ENCODE measurements at places on chromosomes 13 and 19. TPM values are rescaled to one million over a fixed set of nuclear protein-coding genes. Genes with fewer than 3 reads are reported as not detected.

DNA sequence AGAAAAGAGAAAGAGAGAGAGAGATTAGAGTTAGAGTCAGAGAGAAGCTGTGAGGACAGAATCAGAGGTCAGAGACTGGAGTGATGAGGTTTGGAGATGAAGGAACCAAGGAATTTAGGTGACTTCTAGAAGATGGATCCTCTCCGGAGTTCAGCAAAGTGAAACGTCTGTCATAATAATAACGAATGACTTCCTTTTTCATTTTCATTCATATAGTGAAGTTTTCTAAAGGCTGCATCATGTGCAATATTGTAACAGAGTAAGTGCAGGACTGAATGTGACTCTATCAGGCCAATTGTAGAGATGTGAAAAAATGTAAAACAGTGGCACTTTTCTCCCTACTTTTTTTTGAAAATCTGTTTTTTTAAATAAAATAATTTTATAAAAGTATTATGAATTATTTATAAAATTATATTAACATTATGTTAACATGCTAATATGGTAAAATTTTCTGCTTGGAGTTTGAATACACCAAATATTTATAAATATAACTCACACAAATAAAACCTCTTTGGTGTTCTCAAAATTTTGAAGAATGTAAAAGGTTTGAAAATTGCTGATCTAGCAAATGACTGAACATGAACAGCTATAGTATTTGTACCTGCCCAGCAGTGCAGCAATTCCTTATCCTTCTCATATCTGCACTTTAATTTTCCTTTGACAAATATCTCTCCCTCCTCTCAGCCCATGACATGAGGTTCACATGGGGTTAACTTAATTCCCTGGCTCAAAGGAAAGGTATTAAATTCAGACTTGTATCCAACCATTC, 4.2 kb upstream of the TNFSF11 start:
- no peak for DNase-seq

DNA sequence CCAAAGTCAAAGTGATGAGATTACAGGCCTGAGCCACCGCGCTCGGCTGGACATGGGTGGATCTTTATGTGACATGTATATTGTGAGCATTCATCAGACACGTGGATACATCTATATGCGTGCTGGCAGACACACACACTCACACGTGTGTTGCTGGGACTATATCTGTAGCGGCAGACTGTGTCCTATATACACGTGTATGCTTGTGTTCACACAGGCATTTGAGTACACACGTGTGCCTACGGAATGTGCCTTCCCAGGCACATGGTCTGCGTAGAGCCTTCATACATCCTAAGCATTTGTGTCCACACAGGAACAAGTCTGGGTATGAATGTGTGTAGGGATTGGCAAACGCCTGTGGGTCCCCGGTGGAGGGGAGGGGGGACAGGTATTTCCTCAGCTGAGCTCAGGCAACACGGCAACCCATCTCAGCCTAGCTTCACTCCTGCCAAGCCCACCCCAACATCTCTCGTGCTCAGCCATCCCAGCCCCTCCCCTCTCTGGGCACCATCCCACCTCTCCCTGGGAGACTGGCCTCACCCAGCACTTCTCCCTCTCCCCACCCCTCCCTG, 2.6 kb downstream of the UNC13A start:
- DNase-seq = no peak

- no peak for DNase-seq
These were observed 55.8 kb downstream of the ZNF254 start for GRCh38 chr19:24142771-24143170.

GRCh38 chr13:29849731-29850212, 645 bp downstream of the UBL3 start:
- DNase-seq = peak; percentile 82

DNA sequence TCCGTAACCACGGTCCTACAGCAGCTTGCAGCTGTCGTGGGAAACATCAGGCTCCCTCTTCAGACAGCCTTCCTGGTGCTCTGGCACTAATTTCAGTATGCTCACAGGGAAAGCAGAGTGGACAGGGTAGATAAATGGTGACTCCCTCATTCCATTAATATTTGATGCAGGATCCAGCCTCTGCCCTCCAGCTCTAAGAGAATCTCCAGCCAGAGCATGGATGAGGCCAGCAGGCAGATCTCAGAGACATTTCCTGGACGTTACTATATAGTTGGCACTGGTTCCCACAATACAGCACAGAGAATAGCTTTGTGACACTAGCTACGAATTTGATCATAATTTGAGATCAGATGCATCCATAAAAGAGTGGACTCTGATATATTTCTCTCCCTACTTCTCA, 341.4 kb downstream of the LIG4 start:
- DNase-seq = no peak

GRCh38 chr19:308471-309205, 17.4 kb upstream of the PLPP2 start:
- peak; percentile 34 for DNase-seq

DNA sequence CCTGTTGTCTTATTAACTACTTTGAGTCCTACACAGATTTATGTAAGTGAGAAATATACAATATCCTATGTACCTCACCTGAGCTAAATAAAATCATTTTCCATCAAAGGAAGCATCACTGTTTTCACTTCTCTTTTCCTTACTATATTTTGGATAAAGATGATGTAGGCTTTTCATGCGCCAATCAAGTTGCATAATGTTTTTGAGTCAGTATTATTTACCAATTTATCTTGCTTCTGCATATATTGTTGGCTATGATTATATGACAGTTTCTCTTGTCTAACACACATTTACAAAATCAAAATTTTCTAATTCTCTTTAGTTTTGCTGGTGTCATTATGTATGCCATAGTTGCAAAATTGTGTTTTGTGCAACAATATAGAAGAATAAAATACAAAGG, 67.9 kb upstream of the FRY start:
- no peak for DNase-seq

GRCh38 chr13:101627556-101627943, 175.1 kb downstream of the ITGBL1 start:
- no peak for DNase-seq

GRCh38 chr13:39273953-39274738, 235.9 kb downstream of the NHLRC3 start:
- DNase-seq = no peak

HIF3A gene
- 40.4 TPM for total RNA-seq

DNA sequence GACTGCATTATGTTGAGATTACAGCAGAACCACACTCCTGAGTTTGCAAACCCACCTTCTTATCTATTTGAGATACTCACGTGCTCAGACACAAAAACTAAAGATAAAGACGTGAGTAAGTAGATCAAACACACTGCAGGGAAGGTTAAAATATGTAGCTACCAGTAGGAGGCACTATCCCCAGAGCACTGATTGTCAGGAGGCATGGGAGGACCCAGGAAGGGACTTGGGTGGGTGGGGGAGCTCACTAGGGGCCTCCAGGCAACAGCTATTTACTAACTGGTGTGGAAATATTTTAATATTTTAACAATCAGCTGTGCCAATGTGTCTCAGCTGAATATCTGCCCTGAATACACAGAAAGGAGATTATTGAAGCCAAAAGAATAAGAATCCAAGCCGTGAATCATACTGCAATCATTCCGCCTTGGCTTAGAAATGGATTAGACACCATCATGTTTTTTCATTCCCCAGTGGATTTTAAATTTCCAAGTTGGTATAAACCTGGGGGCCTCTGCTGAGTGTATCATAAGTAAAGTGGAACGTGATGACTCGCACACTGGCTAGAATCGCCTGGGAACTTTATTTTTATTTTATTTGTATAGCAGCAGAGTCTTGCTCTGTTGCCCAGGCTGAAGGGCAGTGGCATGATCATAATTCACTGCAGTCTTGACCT, 73.2 kb upstream of the CACNA1A start:
- no peak for DNase-seq

TMEM238 gene
- 24.3 TPM for total RNA-seq

URAD gene
- total RNA-seq = not detected

ANGPTL8 gene
- total RNA-seq = 1.9 TPM

HSPB6 gene
- 64.3 TPM for total RNA-seq

- DNase-seq = no peak
These were observed 109.3 kb upstream of the MLNR start for GRCh38 chr13:49110913-49111170.

DNA sequence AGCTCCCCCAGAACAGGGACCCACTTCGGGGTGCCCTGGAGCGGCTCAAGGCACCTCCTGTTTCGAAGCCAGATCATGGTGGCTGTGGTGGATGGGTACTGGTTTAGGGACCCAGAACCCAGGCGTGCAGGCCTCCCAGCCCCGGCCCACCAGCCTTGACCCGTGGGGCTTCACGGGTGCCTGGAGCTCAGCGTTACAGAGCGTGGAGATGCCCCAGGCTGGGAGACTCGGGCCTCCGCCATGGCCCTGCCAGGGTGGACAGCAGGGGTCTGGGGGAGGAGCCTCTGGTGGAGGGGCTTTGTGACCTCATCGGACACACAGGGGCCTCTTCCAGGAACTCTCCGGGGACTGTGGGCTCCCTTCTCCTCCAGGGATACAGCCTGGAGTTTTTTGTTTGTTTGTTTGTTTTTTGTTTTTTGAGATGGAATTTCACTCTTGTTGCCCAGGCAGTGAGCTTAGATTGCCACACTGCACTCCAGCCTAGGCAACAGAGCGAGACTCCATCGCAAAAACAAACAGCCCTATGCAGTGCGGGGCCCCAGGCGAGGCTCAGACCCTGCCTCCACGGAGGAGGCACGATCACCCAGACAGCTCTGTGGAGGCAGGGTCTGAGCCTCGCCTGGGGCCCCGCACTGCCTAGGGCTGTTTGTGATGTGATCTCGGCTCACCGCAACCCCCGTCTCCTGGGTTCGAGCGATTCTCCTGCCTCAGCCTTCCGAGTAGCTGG, at the start of gene GARIN5B:
TSS of gene GARIN5B (minus strand) at position 271 of the 727 bp plus-strand sequence. CDS start at position 77, 194 bp downstream.
- peak; percentile 65 for DNase-seq

DKKL1 gene
- total RNA-seq = 0.57 TPM

SLC35E1 gene
- total RNA-seq = 47.1 TPM

DNA sequence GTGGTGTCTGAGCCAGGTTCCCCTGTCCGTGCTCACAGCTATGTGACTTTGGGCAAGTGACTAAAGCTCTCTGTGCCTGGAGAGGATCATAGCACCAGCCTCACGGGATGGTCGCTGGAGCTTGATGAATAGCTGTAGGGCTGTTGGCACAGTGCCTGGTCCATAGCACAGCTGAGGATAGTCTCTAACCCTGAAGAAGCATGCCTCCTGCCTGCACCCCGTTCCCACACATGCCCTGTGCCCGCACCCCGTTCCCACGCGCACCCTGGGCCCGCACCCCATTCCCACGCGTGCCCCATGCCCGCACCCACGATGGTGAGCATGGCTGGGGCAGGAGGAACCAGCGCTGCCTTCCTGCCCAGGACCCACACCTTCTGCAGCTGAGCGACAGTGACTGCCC, 63.7 kb upstream of the F7 start:
- DNase-seq = no peak

- DNase-seq = no peak
These were observed 488.8 kb downstream of the IRS2 start for GRCh38 chr13:109297628-109298027.

TNFRSF19 gene
- 14.7 TPM for total RNA-seq

OR7A5 gene
- total RNA-seq = not detected

GRCh38 chr19:39252458-39252857, 3.8 kb upstream of the IFNL4 start:
- no peak for DNase-seq

- no peak for DNase-seq
These were observed 25.7 kb upstream of the LMO7 start for GRCh38 chr13:75610466-75610865.

DNA sequence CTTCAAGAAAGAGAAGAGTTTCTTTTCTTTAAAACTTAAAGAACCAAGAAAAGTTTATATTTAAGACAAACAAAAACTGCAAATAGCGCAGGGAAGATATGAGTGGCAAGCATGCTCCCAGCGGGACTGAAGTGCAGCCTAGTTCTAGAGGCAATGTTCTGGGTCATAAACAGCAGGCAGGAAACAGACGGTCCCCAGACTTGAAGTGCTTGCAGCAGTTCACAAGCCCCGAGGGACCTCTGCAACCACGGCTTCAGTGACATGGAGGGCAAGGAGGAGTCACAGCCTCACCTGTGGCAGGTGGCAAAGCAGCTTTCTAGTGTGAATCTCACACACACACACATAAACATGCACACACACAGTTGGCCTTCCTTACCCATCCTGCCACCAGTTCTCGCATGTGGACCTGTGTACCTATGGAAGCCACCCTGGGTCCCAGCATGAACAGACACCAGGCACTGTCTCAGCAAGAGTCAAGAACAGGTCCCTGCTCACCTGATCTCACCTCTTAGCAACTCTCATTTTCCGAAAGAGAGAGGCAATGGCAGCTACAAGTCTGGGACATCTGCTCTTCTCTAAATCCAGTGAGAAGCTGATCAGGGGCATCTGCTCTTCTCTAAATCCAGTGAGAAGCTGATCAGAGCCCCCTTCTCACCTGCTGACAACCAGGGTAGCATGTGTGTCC, 162.0 kb downstream of the EFNB2 start:
- no peak for DNase-seq

GRCh38 chr19:35214766-35215422, 13.6 kb downstream of the FAM187B start:
- DNase-seq = no peak

DNA sequence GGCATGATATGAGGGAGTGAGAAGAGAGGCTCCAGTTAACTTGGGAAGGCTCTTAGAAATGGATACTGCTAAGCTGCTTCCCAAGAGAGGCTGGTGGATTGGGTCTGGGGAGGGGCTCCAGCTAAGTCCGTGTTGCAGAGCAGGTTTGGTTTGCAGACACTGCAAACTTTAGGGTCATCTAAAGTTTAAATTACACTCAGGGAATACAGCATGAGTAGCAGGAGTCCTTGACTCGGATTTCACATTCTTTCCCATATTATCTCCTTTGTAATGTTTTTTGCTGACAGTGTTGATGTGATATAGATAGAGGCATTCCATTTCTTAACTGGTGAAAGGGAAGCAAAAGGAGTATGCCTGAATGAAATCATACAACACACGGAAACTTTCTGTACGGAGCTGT, 31.9 kb downstream of the SGCG start:
- peak; percentile 54 for DNase-seq

- peak; percentile 41 for DNase-seq
These were observed 81.1 kb downstream of the ZNF429 start for GRCh38 chr19:21586311-21587116.

- no peak for DNase-seq
These were observed 307 bp downstream of the JOSD2 start for GRCh38 chr19:50510700-50511068.

ZNF534 gene
- total RNA-seq = not detected

DNA sequence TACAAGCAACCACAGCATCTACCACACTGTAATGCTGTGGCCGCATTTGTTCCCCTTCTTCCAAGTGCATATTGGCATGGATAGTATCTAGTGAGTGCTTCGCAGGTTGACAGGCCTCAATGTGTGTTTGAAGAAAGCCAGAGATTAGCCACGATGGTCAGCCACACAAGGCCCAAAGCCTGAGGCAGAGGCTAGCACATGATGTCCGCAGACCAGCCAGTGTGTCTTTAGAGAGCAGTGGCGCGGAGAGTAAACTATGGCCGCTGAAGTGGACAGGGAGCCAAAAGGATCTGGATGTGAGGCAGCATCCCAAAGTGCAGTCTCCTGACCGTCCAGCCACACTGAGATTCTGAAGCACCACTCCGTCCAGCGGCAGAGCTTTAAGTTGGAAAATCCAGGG, 36.0 kb downstream of the BRD4 start:
- DNase-seq = no peak

- DNase-seq = no peak
These were observed 210.7 kb upstream of the SLC10A2 start for GRCh38 chr13:103276775-103277498.

SULT2A1 gene
- not detected for total RNA-seq
